Effector CD8-positive, alpha-beta T cell (primary cell): ENCODE measurements at places on chromosomes 6 and 20.

DNA sequence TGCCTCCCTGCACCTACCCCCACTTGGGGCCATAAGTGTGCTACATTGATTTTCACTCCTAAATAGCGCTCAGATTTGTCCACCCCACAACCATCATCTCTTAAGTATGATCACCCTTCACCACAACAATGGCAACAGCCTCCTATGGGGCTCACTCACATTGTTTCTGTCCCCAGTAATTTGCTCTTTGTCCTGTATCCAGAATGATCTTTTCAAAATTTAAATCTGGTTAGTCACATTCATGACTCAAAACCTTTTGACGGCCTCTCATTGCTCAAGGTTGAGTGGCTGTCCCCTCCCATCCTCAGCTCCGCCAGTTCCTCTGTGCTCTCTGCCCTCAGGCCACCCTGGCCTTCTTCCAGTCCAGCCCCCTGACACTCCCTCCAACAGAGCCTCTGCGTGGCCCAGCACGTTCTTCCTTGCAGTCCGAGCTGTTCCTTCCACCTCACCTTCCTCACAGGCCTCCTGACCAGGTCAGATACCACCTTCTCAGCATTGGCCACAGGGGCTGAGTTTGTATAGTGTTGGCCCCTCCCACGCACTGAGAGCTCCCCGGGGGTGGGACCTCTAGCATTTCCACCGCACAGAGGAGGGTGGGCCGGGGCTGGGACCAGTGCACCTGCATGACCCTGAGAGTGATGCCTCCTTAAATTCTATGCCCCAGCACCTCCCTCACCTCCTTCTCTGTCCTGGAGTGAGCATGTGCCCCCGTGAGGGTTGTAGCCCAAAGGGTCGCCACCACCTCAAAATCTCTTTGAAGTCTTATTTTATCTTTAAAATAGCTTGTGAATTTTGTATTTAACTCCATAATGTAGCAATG, 2.4 kb upstream of the PPP1R3G start:
- DNase-seq: no peak

DNA sequence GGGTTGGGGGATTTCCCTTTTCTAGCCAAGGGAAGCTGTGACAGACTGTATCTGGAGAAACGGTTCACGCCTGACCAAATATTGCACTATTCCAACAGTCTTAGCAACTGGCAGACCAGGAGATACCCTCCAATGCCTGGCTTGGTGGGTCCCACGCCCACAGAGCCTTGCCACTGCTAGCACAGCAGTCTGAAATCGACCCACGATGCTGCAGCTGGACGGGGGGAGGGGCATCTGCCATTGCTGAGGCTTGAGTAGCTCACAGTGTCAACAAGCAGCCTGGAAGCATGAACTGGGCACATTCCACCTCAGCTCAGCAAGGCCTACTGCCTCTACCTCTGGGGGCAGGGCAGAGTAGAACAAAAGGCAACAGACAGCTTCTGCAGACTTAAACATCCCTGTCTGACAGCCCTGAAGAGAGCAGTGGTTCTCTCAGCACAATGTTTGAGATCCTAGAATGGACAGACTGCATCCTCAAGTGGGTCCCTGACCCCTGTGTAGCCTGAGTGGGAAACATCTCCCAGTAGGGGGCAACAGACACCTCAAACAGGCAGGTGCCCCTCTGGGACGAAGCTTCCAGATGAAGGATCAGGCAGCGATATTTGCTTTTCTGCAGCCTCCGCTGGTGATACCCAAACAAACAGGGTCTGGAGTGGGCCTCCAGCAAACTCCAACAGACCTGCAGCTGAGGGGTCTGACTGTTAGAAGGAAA, 89.9 kb upstream of the ECI2 start:
- no peak for DNase-seq

- no peak for DNase-seq
Observed at GRCh38 chr6:108801366-108801765, 46.9 kb upstream of the ARMC2 start.

DNA sequence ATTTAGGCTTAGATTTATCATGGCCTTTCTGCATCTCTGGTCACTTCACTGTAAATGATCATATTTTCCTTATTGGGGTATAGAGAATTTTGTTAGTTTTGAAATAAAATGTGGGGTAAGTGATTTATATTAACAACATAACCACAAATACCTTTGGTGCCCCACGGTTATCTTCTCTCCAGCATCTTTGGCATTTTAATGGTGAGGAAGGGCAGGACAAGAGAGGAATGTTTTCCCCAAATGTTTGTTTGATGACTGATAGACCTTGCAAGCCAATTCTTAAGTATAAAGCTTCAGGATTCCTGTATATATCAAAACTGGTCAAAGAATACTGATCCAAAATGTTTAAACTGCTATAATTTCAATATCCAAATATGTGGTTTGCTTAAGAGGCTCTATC, 171.6 kb upstream of the SMLR1 start:
- no peak for DNase-seq

- no peak for DNase-seq
Observed at GRCh38 chr6:93327857-93328256, 91.5 kb downstream of the EPHA7 start.

DNA sequence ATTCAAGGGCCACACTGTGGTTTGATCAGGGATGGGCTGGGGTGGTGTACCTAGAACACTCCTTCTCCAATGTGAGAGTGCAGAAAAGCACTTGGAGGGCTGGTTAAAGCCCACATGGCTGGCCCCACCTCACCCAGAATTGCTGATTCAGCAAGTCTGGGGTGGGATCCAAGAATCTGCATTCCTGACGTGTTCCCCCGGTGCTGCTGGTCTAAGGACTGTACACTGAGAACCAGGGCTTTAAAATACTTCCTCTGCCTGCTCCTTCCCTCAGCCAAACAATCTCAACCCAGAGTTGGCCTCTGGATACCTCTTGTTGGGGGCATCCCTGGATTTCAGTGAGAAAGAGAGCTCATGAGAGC, 13.4 kb upstream of the OCSTAMP start:
- DNase-seq: no peak

- no peak for DNase-seq
Observed at GRCh38 chr6:16634855-16635254, 126.4 kb downstream of the ATXN1 start.

- no peak for DNase-seq
Observed at GRCh38 chr6:98574984-98575383, 259.4 kb upstream of the POU3F2 start.

GRCh38 chr20:31560746-31561598, 44.1 kb upstream of the ID1 start:
- no peak for DNase-seq

GRCh38 chr6:119517428-119517827, 167.9 kb upstream of the MAN1A1 start:
- no peak for DNase-seq

DNA sequence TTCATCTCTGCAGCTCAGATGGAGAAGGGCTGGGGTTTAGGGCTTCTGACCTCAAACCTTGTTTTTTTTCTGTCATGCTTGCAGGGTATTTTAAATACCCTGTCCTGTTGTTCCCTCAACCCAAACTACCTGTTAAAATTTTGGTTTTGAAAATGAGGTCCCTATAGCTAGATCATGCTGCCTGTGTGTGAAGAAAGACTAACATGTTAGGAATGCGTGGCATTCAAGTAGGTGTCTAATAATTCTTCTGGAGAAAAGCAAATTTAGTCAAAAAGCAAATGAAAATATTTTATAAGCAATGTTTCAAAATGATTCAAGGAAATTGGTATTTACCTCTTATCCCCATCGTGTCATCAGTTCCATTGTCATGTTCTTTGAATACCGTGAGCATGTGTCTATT, 77.2 kb upstream of the C20orf144 start:
- DNase-seq: no peak

DNA sequence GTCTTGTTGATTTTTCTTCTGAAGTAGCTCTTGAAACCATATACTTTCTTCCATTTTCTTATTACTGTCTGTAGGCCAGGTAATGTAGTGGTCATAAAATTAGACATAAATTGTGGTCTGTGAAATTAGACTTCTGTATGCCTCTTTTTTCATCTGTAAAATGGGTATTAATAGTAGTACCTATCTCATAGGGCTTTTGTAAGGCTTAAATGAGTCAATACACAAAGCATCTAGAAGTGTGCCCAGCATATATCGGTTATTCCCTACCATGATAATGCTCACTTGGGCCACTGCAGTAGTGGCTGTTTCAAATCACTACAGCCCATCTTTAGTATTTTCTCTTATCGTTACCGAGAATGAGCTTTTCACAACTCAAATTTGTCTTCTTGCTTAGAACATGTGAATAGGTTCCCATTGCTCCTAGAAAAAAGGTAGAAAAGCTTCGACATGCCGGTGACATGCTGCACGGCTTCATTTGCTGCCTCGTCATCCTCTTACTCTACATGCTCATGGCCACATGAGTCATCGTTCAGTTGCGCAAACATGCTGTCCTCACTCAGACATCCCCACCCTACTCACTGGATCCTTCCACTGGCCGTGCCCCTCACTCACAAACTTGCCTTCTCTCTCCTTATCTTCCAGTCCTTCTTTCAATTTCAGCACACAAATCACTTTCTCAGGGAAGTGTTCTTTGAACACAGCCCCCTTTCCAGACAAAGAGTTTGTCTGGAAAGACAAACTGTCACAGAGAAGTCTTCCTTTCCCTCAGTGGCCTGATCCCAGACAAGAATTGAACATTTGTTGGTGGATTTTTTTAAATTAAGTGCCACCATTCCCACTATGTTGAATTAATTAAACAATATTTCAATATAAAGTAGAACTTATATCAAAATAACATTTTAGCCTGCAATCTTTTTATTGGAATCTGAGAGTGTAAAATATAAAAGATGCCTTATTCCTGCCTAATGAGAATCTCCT, 32.2 kb upstream of the ERVFRD-1 start:
- no peak for DNase-seq

DNA sequence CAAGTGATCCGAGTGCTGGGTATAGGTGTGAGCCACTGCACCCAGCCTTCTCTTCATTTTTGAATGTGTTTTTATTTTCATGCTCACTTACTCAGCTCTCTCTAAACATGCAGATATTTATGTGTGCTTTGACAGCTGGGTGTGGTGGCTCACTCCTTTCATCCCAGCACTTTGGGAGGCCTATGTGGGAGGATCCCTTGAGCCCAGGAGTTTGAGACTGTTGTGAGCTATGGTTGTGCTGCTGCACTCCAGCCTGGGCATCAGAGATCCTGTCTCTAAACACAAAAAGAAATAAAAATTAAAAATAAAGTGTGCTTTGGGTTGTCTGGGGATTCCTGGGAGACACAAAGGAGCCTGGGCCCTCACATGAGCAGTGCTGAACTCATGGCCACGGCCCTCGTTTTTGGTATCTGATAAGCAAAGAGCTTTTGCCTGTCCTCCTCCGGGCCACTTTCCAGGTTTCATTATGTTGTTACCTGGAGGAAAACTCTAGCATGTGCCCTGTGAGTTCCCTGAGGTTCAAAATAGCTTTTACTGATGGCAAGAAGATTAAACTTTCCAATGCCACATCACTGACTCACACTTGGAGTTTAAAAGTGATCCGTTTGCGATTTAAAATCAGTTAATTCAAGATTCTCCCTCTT, 78.5 kb downstream of the CD164 start:
- DNase-seq: no peak

DNA sequence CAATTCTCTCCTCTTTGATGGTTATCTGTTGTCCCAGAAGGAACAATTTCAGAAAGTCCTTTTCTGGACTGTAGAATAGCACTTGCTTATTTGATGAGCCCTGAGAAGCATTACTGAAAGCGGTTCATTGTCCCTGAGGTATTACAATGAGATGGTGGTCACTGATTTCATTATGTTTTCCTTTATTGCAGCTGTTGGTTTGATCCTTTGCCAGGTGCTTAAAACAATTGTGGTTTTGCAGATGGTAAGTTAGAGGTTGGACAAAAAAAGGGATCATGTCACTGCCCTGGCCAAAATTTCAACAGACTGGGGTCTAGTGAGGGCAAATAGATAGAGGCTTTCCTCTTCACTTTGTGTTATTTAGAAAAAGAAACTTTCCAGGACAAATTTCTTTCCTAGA, 61.9 kb downstream of the ESR1 start:
- DNase-seq: no peak

DNA sequence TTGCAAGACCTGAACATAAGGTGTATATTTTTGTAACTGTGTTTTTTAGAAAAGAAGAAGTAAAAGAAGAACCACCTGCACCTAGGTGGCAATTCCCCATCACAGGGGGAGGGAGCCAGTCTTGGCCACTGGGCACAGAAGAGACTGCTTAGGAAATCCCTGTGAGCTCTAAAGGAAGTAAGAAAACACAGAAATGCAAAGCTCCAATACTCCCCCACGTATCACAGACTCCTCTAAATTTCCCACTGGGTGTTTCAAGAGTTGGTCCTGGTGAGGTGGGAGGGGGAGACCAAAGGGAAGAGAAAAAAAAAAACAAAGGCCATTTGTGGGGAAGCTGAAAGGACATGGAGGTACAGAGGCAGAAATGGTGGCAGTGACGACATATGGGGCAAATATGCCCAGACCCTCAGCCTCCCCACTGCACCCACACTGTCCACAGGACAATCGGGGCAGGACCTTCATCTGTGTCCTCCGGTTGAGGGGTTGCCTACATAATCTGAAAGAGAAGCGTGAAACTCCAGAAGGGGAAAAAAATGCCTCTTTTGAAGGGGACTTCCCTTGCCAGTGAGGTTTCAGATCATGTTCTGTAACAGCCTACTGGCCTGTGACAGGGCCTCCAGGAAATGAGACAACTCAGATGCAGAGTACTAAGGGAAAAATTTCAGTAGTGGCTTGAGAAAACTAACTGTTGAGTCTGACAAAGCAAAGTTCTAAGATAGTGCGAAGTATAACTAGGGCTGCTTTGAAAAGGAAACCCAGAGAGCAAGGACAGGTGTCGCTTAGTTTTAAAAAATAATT, 226.2 kb upstream of the MARCKS start:
- DNase-seq: no peak

DNA sequence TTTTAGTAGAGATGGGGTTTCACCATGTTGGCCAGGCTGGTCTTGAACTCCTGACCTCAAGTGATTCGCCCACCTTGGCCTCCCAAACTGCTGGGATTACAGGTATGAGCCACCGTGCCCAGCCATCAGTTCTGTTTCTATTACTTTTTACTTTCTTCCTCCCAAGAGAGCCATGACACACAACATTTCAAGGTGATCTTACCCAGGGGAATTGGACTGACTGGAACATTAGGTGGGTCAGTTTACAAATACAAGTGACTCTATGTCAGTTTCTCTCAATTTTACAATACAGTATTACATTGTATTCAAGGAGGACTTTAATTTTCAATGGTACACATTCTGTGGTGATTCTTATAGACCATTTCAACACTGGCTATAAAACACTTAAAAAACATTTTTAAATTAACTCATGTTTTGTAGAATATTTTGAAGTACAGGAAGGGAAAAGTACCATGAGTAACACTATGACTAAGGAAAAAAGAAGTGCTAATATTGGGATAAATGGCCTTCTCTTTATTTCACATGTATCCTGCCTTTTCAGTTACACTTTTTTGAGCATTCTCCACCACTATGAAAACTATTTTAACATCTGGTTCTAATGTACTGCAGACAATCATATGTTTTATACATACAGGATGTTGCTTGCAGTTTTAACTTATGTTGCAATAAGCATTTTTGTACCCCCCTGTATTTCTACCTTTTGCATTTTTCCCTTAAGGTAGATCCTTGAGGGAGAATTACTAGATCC, 8.4 kb downstream of the TPBG start:
- DNase-seq: no peak
